RKO (cell line): ENCODE measurements at places on chromosomes 13 and 19.

DNA sequence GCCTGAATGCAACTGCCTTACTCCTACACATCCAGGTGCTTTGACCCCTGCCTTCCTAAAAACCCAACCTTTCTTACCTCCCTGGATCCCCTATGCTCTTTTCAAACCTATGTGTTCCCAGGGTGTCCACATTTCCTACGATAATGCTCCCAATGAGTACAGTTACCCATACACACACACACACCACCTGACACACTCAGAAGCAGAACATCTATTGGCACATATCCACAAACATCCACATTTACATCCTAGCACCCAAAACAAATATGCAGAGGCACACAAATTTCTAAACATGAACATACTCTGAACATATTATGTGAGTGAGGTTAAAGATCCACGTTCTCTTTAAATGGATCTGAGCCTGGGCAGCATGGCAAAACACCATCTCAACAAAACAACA lies 22.4 kb upstream of the PLAUR start:
- DNase-seq: no peak

- no peak for DNase-seq
These were observed 1256.4 kb downstream of the DIAPH3 start for GRCh38 chr13:58907347-58907746.

DNA sequence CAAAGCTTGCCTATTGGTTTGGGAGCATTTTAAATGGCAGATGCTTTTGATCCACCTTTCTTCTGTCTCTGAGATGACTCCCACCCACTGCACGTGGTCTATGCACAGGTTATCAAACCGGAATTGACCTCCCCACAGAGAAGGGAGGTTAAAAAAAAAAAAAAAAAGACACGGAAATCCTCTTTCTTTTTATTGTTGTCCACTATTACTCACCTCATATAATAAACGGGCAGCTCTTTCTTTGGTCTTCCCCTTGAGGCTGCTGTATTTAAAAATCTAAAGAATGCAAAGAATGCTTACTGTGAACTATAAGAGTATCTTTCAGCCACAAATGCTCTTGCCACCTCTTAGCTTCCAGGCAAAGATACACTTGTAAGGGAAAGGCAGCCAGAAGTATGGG lies 329.7 kb downstream of the NDFIP2 start:
- no peak for DNase-seq

GRCh38 chr19:51168564-51169282 lies 26.6 kb downstream of the SIGLEC7 start:
- DNase-seq: no peak

- DNase-seq: no peak
These were observed 15.9 kb downstream of the HNRNPM start for GRCh38 chr19:8460516-8461298.

DNA sequence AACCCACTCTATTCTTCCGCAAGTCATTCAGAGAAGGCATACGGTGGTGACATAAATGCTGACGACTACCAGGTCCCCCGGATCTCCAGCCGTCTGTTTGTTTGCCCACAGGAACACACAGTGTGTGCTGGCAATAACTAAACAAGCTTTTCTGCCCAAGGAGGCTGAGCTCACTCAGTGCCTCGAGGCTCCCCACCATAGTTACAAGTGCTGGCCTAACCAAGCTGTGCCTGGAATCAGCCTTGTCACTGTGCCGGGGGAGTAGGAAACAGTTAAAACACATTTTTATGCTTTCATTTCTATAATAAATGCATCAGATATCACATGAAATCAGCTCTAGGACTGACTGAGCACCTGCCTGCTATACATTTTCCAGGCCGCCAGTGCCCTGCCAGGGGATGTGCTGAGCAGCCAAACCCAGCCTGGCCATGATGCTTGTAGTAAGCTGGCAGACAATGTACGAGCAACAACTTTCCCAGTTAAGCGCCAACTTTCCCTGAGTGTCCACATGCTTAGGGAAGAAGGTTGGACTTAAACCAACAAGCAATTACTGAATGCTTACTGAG lies 28.1 kb downstream of the BRD4 start:
- DNase-seq: no peak

- no peak for DNase-seq
These were observed 186.9 kb downstream of the PCCA start for GRCh38 chr13:100275746-100276145.

DNA sequence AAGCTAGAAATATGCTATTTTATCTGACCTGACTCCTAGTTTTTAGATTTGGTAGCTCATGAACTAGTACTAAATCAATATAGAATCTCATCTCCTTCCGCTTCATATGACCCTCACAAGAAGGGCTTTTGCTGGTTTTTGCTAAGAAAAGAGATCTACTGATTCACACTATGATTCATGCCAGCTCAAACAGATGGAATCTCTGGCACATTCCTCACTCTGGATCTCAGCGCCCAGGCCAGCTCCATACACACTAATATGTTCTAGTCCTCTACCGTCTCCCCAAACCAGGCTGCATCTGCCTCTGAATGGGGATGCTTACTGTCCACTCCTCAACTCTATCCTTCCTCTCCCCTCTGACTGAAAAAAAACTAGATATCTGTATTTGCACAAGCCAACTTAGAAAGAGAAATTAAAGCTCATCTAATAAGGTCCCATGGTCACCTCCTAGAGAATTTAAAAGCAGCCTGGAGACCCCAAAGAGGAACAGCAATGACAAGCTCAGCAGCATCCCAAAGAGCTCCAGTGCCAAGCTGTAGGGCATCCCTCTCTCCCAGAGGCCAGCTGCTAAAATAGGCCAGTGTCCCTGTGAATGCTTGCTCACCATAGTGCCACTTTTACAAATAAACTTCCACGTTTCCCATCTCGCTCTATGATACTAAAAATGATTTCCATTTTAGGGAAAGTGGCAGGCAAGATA lies 74.9 kb downstream of the LHFPL6 start:
- peak; percentile 87 for DNase-seq

- DNase-seq: no peak
These were observed 1930.2 kb upstream of the PCDH20 start for GRCh38 chr13:63345835-63346234.

GRCh38 chr19:21098291-21098690 lies 16.3 kb downstream of the ZNF714 start:
- DNase-seq: no peak

DNA sequence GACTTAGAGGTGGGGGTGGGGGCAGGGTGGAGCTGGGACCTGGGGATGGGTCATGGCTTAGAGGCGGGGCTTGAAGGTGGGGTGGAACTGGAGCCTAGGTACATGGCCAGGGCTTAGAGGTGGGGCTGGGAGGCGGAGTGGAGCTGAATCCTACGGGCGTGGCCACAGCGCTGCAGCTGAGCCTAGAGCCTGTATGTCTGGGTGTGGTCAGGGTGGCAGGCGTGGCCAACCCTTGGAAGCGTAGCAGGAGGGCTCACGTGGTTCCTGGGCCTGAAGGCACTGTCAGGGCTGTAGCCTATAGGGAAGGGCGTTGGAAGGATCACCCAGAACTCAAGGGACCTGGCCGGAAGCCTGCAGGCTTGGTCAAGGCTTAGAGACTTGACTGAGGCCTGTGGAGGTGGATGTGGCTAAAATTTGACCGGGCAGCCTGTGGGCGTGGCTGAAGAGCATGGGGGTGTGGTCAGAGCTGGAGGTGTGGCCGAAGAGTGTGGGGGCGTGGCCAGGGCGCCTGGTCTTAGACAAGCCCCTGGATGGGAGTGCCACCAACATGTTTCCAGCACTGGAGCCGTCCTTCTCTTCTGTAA lies 24.3 kb downstream of the COLGALT1 start:
- DNase-seq: peak; percentile 51

DNA sequence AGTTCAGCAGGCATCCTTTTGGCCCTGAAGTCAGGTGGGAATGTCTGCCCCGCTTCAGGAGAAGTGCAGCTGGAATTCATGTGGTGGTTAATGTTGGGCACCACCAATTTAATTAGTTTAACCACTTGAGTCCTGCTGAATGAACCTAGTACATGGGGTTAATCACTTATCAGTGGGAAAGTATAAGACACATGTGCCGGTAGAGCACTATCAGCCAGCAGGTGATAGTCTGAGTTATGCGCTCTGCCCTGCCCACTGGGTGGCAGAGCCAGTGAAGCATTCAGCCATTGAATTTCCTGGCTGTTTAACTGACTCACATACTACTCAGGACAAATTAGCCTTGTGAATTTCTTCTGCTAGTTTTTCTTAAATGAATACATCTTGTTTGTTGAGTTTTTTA lies 789.7 kb upstream of the PRR20A start:
- DNase-seq: peak; percentile 42

GRCh38 chr19:815775-816499 lies 5.8 kb downstream of the PLPPR3 start:
- no peak for DNase-seq

DNA sequence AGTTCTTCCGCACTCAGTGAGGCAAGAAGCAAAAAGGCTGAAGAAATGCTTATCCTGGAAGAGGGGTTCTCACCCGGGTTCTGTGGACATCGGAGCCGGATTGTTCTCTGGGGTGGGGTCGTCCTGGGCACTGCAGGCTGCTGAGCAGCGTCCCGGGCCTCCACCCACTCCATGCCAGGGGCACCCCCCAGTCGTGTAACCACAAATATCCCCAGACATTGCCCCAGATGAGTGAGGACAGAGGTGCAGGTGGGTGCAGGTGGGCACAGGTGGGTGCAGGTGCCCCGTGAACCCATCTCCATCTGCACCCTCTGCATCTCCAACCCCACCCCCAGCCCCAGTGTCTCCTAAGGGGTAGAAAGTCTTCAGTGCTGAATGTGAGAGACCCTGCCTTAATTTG lies 67.5 kb downstream of the GNG7 start:
- DNase-seq: no peak

DNA sequence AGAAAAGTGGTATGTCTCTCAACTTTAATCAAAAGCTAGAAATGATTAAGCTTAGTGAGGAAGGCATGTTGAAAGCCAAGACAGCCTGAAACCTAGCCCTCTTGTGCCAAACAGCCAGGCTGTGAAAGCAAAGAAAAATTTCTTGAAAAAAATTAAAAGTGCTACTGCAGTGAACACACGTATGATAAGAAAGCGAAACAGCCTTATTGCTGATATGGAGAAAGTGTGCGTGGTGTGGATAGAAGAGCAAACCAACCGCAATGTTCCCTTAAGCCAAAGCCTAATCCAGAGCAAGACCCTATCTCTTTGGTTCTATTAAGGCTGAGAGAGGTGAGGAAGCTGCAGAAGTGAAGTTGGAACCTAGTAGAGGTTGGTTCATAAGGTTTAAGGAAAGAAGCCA lies 96.4 kb downstream of the ZDHHC20 start:
- no peak for DNase-seq

DNA sequence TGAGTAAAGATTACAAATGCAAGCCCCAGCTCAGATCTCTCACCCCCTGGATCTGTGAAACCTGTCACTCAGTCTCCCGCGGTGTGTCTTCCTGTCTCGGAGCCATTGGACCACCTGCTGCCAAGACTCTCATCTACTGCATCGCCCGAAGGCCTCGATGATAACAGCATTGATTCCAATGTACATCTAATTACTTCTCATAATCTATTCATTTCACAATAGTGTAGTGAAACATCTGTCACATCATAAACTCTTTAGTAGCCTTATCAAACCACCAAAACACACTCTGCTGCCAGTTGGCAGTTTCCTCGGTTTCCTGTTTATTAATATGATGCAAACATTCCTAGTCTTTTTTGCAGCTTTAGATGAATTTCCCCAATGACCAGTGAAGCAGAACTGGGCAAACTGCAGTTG lies 220.3 kb downstream of the POU4F1 start:
- DNase-seq: no peak

DNA sequence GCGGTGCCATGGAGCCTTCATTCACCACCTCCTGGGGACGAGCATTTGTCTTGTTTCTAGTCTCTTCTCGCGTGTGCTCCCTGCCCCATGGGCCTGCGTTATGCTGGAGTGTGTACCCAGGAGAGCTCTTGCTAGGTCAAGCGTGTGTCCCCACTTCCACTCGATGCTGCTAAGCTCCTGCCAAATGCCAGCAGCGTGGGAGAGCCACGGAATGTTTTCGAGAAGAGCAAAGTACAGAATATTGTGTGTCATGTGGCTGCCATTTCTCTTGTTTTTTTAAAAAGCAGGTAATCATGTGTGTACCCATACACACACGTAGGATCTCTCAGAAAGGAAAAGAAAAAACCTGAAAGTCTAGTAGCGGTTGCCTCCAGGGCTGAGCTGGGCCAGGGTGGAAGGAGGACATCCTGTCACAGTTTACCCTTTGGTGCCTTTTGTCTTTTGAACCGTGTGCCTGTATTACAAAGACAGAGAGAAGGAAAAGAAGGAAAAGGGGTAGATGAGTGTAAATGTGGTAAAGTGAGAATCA lies 28.6 kb downstream of the PAK4 start:
- DNase-seq: no peak

GRCh38 chr19:3844596-3844995 lies 24.2 kb downstream of the ZFR2 start:
- no peak for DNase-seq

DNA sequence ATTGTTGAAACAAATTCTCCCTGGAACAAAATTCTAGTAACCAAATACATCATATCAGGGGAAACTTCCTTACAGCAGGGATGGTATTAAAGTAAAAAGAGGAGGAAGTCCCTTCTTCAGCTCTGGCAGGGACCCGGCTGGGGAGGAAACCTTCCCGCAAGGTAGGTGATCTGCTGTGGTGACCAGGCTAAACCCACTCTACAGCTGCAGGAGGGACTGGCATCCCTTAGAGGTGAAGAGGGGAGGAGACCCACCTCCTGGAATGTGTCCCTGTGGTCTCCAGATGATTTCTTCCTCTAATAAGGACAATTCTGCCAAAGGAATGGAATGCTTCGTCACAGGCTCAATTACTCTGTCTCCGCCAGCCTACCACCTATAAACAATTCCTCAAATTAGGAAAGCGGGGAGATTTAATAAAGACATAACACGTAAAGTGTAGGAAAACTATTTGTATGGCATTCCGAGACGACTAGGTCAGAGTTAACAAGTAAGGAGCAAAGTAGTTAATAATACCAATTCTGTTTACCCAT lies 637 bp upstream of the PDS5B start:
- DNase-seq: no peak

DNA sequence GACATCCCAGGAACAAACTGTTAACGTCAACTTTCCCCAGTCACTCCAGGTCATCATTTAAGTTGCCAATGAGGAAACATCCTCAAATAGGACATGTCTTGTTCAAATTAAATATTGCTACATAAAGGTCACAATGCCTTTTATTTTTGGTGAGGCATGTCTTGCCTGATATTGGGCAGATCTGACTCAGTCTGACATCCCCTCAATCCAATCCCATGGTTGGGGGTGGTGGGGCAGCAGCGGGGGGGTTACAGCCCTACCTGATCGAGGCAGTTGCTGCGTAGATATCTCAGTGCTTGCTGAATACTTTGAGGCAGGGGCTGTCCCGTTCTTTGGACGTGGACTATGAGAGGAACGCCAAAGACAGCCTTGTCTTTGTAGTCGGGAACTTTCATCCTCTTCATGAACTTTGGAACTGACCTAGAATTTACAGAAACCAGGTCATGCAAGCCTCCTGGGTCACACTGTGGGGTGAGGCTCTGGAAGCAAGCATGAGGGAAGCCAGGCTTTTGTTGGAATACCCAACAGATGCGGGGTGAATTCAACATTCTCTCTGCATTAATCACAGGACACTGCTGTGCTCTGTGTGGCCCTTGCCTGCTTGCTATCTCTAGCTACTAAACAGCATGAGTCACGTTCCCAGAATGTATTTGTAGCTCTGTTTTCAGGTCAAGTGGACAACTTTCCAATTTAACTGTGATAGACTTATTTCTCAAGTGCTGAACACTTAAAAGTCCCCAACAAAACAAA lies 109.8 kb downstream of the KL start:
- DNase-seq: peak; percentile 87
